ENCODE measurements at places on chromosomes 11 and 22. TPM values are rescaled to one million over a fixed set of nuclear protein-coding genes. Genes with fewer than 3 reads are reported as not detected.

DNA sequence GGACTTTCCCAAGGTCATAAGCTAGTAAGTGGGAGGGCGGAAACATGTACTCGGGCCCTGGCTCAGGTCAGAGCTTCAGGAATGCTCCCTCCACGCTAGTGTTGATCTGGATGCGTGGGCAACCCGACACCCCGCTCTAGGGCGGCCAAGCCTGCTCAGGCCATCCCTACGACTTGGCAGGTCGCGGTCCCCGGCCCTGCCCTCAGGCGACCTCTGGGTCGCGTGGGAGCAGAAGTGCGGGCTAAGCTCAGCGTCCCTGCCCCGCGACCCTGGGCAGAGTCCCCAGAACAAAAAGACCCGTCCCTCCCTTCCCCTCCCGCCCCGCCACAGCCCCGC lies 781 bp upstream of the TEF start:
- DNase-seq: peak; percentile 98

GRCh38 chr11:12133547-12134235 lies 23.3 kb downstream of the MICAL2 start:
- DNase-seq: no peak

DNA sequence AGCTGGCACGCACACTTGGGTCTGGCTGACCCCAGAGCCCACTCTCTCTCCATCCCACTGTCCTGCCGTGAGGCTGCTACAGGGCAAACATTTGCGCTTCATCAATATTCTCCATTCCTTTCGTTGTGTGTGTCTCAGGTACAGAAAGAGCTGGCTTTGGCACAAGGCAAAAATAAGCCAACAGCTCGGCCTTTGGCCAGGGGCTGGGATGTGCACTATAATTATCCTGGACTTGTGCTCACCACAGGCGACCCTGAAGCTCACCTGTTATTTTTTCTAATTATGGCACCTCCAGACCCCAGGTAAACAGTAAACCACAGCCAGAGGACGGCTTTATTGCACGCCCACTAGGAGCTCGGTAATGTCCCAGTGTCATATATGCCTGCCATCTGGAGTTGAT lies 10.9 kb downstream of the ZMAT5 start:
- DNase-seq: no peak

DNA sequence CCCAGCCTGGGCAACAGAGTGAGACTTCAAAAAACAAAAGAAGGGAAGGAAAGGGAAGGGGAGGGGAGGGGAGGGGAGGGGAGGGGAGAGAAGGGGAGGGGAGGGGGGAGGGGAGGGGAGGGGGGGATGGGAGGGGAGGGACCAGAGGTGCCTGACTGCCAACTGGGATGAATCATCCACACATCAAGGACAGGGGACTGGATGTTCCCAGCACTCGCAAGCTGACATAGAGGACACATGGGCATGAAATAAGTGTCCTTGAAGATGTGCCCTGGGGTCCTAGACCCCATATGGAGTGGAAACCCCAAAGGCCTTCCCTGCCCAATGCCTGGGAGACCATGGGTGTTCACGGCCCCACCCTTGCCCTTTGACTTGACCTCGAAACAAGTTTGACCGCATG lies 19.8 kb downstream of the TST start:
- no peak for DNase-seq

- peak; percentile 37 for DNase-seq
Observed at GRCh38 chr11:106271686-106272085, 194.2 kb downstream of the AASDHPPT start.

- DNase-seq: no peak
Observed at GRCh38 chr22:42974223-42974622, 40.7 kb downstream of the PACSIN2 start.

DNA sequence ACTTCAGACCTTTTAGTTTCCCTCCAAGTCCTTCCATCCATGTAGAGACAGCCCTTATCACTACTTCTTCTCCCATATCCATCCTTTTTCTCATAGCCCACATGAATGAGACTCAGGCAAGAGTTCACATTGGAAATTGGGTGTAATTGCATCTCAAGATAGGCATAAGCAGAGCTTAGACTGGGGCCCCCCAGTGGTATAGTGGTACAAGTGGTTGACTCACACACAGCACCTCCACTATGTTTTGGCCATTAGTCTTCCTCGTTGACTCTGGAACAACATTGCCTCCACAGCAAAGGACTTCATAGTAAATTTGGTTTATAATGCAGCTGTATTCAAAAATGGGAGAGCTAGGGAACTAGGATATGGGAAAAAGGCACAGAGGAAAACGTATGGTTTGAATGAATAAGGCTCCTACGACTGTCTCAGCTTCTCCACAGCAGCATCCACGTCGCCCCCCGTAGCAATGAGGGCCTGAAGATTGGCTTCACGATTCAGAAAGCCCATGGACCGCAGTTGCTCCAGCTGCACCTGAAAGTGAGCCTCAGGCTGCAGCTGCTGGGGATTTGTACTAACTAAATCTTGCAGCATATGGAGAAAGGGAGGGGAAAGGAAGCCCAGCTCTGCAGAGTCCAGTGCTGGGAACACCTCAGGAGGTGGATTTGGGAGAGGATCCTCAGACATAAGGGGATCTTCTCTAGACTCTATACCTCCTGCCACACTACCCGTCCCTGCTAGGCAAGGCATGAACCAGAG lies 2.4 kb downstream of the UBQLN3 start:
- no peak for DNase-seq

DNA sequence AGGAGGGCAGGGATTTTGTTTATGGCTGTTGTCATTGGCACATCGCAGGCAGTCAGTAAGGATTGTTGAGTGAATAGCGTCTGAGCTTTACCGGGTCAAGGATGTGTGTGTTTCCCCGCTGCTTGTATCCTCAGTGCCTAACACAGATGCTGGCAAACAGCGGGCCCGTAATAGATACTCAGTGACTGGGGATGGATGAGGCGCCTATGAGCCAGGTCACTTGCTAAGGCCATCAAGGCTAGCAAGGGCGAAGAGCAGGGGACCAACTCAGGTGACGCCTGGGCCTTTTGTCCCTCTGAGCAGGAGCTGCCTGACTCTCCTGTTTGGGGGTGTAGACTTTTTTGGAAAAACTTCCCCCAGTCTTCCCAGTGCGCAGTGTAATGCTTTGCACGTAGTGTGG lies 118.1 kb downstream of the HIPK3 start:
- DNase-seq: no peak

DNA sequence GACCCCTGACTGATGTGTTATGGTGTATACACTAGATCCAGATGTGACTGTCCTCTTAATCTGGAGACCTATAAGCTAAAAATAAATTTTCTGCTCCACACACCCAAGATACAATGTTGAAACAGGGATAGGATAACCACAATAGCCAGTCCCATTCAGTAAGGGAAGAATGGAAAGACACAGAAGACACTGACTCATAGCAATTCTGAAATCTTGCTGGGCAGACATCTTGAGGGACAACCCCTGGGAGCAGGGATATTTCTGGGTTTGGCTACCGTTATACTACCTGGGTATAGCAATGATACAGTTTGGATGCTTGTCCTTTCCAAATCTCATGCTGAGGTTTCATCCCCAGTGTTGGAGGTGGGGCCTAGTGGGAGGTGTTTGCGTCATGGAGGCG lies 93.9 kb downstream of the BUD13 start:
- no peak for DNase-seq

GRCh38 chr11:126214841-126215240 lies 3.3 kb downstream of the FAM118B start:
- no peak for DNase-seq

Gene ABTB2
- total RNA-seq: 1.7 TPM

Gene OR51Q1
- not detected for total RNA-seq

Gene OVCH2
- not detected for total RNA-seq
